ENCODE measurements at places on chromosomes 6 and 20. TPM values are rescaled to one million over a fixed set of nuclear protein-coding genes. Genes with fewer than 3 reads are reported as not detected.

HCRTR2 gene
- total RNA-seq = not detected

CCN5 gene
- 0.20 TPM for total RNA-seq

RPS10 gene
- total RNA-seq = 2,008 TPM

TCP11 gene
- total RNA-seq = not detected

- DNase-seq = no peak
- no peak overlapping the region for H3K27ac ChIP-seq
- H3K4me1 ChIP-seq = peaks cover 7% of the 10 kb centered on the region
- no peaks in the 10 kb centered on the region for H3K36me3 ChIP-seq
These were observed 90.3 kb upstream of the NXT1 start for GRCh38 chr20:23260181-23260840.

DNA sequence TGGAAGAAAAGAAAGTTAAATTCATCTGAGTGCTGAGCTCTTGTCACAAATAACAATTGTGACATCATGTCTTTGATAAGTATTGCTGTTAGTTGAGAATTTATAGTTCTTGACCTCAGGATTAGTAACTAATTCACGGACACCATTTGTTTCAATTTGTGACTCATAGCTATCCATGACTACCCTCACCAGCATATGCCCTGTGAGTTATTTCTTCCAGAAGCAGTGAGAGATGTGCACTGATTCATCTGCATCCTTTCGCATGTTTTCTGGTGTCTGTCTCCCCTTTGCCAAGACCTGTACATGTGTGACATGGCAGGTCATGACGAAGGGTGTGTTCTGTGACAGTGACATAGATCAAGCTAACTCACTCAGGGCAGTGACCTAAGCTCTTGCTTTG is 86.9 kb downstream of the SOBP start:
- DNase-seq = peak; percentile 66
- no peaks in the 10 kb centered on the region for H3K36me3 ChIP-seq

GRCh38 chr6:111985202-111985731 is 68.6 kb upstream of the CCN6 start:
- peak; percentile 65 for DNase-seq
- H3K36me3 ChIP-seq = no peaks in the 10 kb centered on the region
- H3K27ac ChIP-seq = peak overlapping the region; percentile 85
- H3K4me3 ChIP-seq = peak overlapping the region; percentile 24
- peaks cover 52% of the 10 kb centered on the region for H3K4me1 ChIP-seq
- no peaks in the 10 kb centered on the region for H3K27me3 ChIP-seq

DNA sequence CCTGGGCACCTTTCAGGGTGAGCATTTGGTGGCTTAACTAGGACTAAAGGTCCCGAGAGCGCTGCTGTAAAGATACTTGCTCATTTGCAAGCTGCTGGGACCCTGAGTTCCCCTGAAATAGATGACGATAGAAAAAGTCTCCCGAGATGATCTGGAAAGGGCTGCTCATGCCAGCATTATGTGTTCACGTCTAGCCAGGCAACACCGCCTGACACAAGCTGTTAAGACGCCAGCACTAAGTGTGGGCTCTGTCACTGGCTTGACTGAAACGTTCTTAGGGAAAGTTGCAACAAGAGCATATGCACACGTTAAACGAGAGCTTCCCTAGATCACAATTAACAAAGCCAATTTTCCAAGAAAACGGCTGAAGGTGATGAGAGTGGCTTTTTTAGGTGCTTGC is 113.7 kb downstream of the SLC23A2 start:
- DNase-seq = no peak
- H3K4me1 ChIP-seq = no peaks in the 10 kb centered on the region
- H3K4me3 ChIP-seq = no peak overlapping the region

DNA sequence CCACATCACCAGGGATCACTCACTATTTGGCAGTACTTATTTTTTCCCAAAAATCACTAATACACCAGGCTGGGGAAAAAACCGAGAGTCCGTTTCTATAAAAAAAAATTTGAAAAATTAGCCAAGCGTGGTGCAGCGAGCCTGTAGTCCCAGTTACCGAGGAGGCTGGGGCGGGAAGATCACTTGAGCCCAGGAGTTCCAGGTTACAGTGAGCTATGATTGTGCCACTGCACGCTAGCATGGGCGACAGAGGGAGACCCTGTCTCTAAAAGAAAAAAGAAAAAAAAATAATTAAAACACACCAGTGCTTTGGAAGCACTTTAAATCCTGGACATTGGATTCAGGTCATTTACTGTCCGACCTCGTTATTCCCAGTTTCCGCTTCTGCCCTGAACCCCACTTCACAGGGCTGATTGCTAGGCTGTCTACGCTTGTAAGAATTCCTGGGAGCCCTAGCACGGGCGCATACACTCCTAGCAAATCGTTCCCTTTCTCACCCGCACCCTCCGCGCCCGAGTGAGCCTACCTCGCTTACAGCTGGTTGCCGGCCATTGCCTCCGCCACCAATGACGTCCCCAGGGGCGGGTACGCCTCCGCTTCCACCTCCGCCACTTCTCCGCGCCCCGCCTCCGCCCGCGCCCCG is at the start of gene TPMT:
TSS of gene TPMT (minus strand) at position 571 of the 643 bp plus-strand sequence. CDS start 5,950 bp downstream, outside the sequence.
- no peak for DNase-seq
- peak within 1 kb of the TSS; percentile 95 for H3K4me3 ChIP-seq
- peak within 1 kb of the TSS; percentile 35 for H3K27ac ChIP-seq
- no peaks in the 10 kb centered on the region for H3K36me3 ChIP-seq
- H3K4me1 ChIP-seq = peaks cover 25% of the 10 kb centered on the region
- no peaks in the 10 kb centered on the region for H3K27me3 ChIP-seq

DNA sequence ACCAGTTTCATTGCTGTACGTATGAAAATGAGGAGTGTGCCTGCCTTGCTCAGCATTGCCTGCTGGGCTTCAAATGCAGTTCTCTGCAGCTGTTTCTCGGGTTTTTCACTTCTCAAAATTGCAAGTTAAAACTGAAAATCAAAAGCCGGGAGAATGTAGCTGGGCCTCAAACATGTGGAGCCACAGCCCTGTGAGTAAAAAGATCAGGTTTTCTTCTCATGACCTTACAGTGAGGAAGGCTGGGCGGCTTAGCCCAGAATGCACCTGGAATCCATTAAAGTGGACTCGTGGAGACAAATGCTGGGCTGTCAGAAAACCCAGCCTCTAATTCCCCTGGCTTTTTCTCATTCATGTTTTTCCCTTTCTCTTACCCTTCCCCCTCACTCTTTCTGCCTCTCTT is 34.4 kb downstream of the DSE start:
- H3K36me3 ChIP-seq = 0 out of 2 replicates have a peak, but pooled peaks cover 4% of the 10 kb centered on the region
- no peaks in the 10 kb centered on the region for H3K27me3 ChIP-seq
- no peak for DNase-seq
- H3K4me1 ChIP-seq = no peaks in the 10 kb centered on the region
- H3K4me3 ChIP-seq = no peak overlapping the region
- no peak overlapping the region for H3K27ac ChIP-seq

DNA sequence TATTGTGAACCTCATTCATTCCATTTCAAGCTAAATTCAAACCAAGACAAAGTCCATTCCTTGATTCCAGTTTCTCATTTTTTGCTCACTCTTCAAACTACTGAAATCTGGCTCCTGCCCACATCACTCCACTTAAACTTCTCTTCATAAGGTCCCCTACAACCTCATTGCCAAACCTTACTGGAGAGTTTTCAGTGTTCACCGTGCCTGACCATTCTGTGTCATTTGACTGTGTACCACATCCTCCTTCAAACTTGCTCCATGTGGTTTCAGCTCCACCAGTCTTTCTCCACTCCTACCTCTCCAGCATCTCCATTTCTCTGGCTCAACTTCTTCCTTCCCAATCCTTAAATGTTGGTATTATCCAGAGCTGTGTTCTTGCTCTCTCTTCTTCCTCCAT is 38.5 kb upstream of the TAB2 start:
- no peak overlapping the region for H3K4me3 ChIP-seq
- H3K36me3 ChIP-seq = no peaks in the 10 kb centered on the region

- no peak for DNase-seq
- no peak overlapping the region for H3K27ac ChIP-seq
- H3K4me1 ChIP-seq = no peaks in the 10 kb centered on the region
- H3K27me3 ChIP-seq = no peaks in the 10 kb centered on the region
These were observed 44.1 kb upstream of the SLC22A1 start for GRCh38 chr6:160077526-160077925.

- H3K27ac ChIP-seq = peak overlapping the region; percentile 76
- peak overlapping the region; percentile 26 for H3K4me3 ChIP-seq
- peaks cover 36% of the 10 kb centered on the region for H3K4me1 ChIP-seq
These were observed 80.4 kb downstream of the GCLC start for GRCh38 chr6:53464483-53464882.

DNA sequence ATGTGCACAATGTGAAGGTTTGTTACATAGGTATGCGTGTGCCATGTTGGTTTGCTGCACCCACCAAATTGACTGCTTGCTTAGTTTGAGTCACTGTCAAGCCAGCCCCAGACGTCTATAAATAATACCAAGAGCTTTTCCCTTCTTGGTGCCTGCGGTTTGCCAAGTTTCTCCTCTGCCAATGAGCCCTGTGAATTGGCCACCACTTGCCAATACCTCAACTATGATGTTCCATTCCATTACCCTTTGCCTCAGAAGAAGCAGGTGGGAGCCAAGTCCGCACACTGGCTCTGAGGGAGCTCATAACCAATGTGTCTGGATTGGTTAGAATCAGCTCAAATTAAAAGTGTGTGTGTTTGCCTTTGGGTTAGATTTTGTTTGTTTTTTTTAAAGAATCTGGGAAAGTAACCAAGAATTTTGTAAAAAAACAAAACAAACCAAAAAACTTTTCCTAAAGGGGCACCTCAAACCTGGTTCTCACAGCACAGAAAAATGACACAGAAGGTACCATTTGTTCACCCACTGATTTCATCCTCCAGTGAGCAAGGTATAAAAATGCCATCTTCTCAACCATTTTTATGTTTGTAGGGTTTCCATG is 244.7 kb upstream of the PRND start:
- H3K27me3 ChIP-seq = no peaks in the 10 kb centered on the region
- no peak for DNase-seq

GRCh38 chr6:8193541-8193940 is 91.2 kb upstream of the EEF1E1 start:
- H3K27ac ChIP-seq = no peak overlapping the region
- no peak overlapping the region for H3K4me3 ChIP-seq
- H3K27me3 ChIP-seq = no peaks in the 10 kb centered on the region
- no peaks in the 10 kb centered on the region for H3K4me1 ChIP-seq
- no peak for DNase-seq

- H3K4me3 ChIP-seq = peak overlapping the region; percentile 44
- H3K27ac ChIP-seq = peak overlapping the region; percentile 96
- DNase-seq = peak; percentile 92
- H3K27me3 ChIP-seq = no peaks in the 10 kb centered on the region
- peaks cover 42% of the 10 kb centered on the region for H3K36me3 ChIP-seq
These were observed 11.5 kb downstream of the PMEPA1 start for GRCh38 chr20:57698116-57698866.

Measured in PC-9 (cell line).